ENCODE measurements at places on chromosomes 2 and 18.
A peak's percentile ranks its signal among the peaks of the same experiment; 100 is the strongest.

- no peak for DNase-seq
These were observed 45.0 kb upstream of the DARS1 start for GRCh38 chr2:136030406-136030805.

GRCh38 chr2:6103949-6104348, 411.8 kb downstream of the SOX11 start:
- no peak for DNase-seq

GRCh38 chr2:121501031-121501430, 29.6 kb upstream of the RNU4ATAC start:
- DNase-seq, result peak; percentile 95

DNA sequence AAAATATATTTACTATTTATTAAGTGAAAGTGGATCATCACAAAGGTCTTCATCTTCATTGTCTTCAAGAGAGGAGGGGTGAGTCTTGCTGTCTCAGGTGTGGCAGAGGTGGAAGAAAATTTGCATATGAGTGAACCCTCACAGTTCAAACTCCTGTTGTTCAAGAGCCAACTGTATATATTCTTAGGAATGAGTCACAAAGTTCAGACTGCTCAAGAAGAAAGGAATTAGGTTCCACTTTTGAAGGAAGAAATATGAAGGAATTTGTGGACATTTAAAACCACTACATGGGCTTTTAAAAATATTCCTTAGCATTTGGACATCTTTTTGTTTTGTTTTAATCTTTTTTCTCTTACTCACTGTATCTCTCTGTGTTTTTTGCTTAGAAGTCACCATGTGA, 212.6 kb downstream of the INSIG2 start:
- no peak for DNase-seq

- peak; percentile 38 for DNase-seq
These were observed 23.1 kb downstream of the COL3A1 start for GRCh38 chr2:188997263-188997662.

Measured in fibroblast of mammary gland (primary cell).